ENCODE measurements at places on chromosomes 5 and 9.

- no peak for DNase-seq
These were observed 340.3 kb downstream of the GADD45G start for GRCh38 chr9:89945133-89945532.

- DNase-seq, result no peak
These were observed 558.5 kb upstream of the ZNF462 start for GRCh38 chr9:106304401-106304920.

- DNase-seq, result no peak
These were observed 96.9 kb downstream of the SLC1A3 start for GRCh38 chr5:36703245-36703860.

- no peak for DNase-seq
These were observed 9.3 kb upstream of the ZDHHC12 start for GRCh38 chr9:128733256-128733655.

- DNase-seq, result peak; percentile 62
These were observed 16.0 kb downstream of the OR13J1 start for GRCh38 chr9:35854091-35854762.

DNA sequence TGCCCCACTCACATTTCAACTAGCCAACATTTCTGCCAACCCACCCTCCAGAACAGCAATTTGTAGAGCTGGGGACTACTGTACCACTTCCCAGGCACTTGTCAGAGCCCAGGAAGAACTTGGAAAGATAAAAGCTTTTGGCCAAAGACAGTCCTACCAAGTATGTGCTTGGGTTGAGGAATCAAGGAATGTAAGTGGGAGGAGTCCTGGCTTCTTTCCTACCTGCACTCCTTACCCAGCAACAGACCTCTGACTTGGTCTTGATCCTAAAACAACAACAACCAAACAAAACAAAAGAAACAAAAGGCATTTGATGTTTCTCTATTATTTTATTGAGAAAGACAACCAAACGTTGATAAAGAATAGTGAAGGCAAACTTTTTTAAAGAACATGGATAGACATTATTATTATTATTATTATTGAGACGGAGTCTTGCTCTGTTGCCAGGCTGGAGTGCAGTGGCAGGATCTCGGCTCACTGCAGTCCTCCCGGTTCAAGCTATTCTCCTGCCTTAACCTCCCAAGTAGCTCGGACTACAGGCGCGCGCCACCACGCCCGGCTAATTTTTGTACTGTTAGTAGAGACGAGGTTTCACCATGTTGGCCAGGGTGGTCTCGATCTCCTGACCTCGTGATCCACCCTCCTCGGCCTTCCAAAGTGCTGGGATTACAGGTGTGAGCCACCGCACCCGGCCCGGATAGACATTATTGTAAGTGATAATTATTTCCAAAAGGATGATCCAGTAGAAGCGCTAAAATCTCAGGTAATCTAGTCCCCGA, 33.5 kb downstream of the ANXA2R start:
- DNase-seq, result peak; percentile 40

- DNase-seq, result peak; percentile 19
These were observed 15.1 kb upstream of the CXCL14 start for GRCh38 chr5:135593886-135594285.

- DNase-seq, result no peak
These were observed 90.4 kb downstream of the PALM2AKAP2 start for GRCh38 chr9:109870365-109870764.

DNA sequence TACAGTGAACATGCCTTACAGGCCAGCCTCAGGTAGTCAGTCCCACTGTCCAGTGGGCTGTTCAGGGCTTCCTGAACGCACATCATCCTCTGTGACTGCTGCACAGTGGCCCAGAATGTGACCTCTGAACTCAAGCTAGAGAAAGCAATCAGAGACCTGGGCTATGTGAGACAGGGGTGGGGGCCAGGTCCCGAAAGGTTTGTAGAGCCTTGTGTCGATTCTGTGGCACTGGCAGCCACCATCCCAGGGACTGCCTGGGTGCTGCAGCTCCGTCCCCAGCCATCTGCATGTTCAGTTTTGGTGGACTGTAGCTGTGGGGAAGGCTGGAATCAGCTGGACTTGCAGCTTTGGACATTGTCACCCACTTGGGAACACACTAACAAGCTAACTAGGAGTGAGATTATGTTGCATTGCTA, 47.7 kb downstream of the MVB12B start:
- no peak for DNase-seq

DNA sequence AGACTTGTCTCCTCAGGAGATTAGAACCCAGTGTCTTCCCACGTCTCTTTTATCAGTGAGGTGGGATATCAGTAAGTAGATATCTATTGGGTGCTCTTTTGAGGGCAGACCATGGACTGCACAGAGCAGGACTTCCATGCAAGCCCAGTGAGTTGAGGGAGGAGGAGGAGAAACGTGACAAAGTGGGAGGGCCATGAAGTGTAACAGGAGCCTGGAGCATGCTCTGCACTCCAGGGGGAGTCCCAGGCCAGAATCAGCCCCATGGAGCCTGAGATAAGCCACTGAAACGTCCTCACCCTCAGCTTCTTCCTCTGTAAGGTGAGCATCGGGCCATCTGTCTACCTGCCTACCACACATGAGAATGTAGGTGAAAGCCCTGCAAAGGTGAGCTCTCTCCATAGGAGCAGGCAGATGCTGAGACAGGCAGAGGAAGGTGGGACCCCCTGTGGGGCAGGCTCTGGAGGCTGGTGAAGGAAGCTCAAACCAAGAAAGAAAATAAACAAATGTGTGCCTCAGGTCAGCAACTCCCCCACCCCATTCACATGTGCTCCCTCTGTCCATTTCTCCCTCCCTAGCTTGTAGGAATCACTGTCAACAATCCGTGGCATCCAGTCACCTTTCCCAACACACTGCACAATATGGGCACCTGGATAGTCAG, 87.4 kb downstream of the NRG2 start:
- no peak for DNase-seq

DNA sequence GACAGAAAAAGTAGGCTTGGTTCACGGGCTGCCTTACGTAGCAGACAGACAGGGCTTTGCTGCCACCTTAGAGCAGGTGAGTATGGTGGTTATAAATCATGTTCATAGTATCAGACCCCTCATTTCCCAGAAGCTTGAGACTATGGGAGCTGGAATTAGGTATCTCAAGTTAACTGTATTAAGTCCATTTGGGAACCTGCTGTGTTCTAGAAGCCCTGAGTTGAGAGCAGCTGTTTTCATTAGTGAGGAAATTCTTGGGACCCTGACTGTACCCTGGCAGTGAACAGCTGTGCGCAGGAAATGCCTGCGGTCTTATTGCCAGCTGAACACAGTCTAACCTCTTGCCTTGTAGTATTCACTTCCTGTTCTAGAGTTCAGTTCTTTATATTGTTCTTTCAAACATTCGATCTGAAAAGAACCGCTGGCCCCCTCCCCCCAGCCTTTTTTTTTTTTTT, 29.8 kb downstream of the UGCG start:
- DNase-seq, result no peak

- DNase-seq, result no peak
These were observed 240.2 kb upstream of the SEMA6A start for GRCh38 chr5:116814626-116815385.

DNA sequence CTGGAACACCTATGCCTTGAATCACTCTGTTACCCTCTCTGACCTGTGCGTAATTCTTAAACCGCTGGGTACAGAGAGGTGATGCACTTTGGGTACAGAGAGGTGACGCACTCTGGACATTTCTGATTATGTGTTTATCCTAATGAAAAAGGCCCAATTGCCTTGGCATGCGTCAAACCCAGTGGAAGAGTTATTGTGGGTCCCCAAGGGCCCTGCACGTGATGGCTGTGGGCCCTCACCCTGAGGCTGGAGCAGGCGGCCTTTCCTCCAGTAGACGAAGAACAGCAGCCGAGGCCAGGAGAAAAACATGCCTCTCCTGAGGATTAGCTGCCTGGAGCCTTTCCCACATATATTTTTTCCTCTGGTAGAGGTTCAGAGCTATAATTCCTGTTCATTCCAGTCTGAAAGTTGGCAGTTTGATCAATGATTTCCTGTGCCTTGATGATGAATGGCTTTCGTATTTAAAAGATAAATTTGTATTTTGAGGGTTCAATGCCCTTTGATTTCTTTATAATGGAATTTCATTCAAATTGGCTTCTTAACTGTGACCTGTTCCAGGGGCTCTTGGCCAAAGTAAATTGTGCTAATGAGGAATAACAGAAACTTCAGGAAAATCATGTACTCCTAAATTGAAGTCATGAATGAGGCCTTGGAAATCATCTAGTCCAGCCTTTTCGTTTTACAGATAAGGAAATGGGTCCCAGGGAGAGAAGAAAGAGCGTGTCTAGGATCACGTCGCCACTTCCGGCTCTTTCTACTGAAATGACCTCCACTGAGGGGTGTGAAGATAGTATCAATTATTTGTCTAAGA, 22.8 kb downstream of the ACER2 start:
- no peak for DNase-seq

Measured in vagina (tissue), 2 donors.